ENCODE measurements at places on chromosomes 4 and X.

GRCh38 chr4:185040523-185040922 lies 22.2 kb downstream of the HELT start:
- no peak for DNase-seq

DNA sequence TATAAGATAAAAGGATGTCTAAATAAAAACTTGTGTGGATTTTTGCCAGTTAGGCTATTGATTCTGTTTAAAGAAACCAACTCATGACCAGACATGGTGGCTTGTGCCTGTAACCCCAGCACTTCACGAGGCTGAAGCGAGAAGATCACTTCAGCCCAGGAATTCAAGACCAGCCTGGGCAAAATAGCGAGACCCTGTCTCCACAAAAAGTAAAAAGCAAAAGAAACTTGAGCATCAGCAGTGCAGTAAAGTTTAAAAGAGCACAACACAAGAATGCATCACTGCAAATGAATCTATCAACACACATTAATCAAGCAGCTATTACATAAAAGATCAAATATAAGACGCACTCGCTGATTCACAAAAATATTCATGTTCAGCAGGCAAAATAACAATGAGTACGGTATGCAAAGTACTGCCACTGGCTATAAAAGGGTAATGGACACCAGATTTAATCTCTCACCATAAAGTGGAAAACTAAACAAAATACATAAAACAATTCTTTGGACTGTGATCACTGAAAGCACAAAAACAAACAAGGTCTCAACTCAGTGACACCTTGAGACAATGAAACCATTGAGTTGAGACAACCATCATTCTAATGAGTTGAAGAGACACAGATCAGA lies 41.3 kb downstream of the LRBA start:
- DNase-seq = no peak

DNA sequence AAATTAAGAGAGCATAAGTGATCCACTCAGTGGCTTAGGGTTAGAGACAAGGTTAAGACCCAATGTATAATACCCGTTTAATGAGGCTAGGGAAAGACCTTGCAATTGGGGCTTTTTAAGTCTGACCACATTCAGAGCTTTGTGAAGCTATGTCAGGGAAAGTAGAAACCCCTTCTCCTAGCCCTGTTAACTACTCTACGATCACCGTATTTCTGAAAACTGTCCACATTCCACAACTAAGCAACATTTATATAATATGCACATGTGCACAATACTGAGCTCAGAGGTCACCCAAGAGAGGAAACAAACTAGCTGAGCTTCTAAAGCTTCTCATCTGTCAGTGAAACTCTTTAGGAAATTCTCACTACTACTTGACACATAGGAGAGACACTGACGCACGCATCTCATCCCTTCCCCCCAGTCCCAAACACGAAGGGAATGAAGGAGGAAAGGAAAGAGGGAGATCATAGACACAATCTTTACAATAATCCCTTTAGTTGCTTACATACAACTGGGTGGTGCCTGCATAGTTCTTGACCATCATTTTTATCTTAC lies 56.2 kb downstream of the METTL14 start:
- no peak for DNase-seq

GRCh38 chr4:42398171-42398870 lies 1.0 kb downstream of the SHISA3 start:
- DNase-seq = no peak

GRCh38 chr4:41471126-41472071 lies 66.6 kb upstream of the LIMCH1 start:
- no peak for DNase-seq
